Tibial nerve (tissue), 4 donors: ENCODE measurements at places on chromosomes 7 and 10. TPM values are rescaled to one million over a fixed set of nuclear protein-coding genes. Genes with fewer than 3 reads are reported as not detected.

GRCh38 chr10:126889421-126889820 lies 15.8 kb upstream of the DOCK1 start:
- DNase-seq, result no peak
- H3K4me3 ChIP-seq, result no peak overlapping the region
- H3K27ac ChIP-seq, result no peak overlapping the region
- H3K27me3 ChIP-seq, result no peaks in the 10 kb centered on the region
- H3K4me1 ChIP-seq, result no peaks in the 10 kb centered on the region

Gene PPP1R9A
- 26.4 TPM for total RNA-seq

DNA sequence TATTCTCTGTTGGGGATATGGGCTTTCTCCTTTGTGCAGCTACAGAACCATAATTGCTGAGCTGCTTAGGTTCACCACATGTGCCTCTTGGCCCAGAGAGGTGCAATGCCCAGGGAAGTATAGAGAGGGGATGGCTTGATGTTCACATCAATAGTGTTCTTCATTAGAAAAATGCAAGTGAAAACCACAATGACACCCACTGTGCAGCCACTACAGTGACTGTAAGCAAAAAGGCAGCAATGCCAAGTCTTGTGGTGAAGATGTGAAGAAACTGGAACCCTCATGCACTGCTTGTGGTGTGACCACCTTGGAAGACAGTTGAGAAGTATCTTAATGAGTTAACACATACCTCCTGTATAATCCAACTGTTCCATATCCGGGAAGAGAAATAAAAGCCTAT lies 318.9 kb upstream of the ZMIZ1 start:
- H3K4me3 ChIP-seq, result no peak overlapping the region
- H3K27me3 ChIP-seq, result no peaks in the 10 kb centered on the region
- no peak overlapping the region for H3K27ac ChIP-seq
- no peaks in the 10 kb centered on the region for H3K36me3 ChIP-seq
- peaks cover 13% of the 10 kb centered on the region for H3K4me1 ChIP-seq
- DNase-seq, result no peak

Gene DYNC1I1
- 12.0 TPM for total RNA-seq

DNA sequence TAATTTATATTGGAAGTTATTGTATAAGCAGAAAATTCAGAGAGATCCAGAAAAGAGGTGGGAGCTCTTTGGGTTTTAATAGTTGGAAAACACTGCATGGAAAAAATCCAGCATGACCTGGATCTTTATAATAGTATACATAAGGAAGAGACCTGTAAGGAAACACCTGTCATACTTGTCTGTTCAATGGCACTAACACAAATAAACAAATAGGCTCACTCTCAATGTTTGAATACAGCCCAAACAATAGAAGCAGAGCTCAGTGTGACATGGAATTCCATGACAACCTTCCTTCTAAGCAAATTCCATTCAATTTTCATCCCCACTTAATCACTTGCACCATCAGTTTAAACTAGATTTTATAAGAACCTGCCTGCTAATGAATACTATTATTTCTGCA lies 31.7 kb downstream of the CISD1 start:
- no peak overlapping the region for H3K27ac ChIP-seq
- H3K27me3 ChIP-seq, result no peaks in the 10 kb centered on the region
- no peak overlapping the region for H3K4me3 ChIP-seq

DNA sequence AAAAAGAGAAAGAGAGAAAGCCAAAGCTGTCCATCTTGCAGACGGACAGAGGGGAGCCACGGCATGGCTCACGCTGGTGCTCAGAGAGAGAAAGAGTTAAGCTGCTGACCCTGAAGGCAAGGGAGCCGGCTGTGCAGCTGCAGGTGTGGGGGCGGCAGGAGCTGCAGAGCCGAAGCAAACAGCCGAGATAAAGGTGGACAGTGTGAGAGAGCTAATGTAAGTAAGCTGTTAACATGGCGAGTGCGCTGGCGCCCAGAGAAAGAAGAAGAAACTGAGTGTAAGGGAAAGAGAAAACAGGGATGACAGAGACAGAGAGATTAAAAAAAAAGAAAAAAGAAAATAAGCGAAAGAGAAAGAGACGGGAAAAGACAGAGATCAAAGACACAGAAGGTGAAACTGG lies 18.2 kb downstream of the COL17A1 start:
- H3K4me3 ChIP-seq, result no peak overlapping the region
- no peaks in the 10 kb centered on the region for H3K4me1 ChIP-seq
- H3K36me3 ChIP-seq, result no peaks in the 10 kb centered on the region
- no peak overlapping the region for H3K27ac ChIP-seq
- no peaks in the 10 kb centered on the region for H3K27me3 ChIP-seq

GRCh38 chr10:131068760-131069159 lies 242.8 kb downstream of the TCERG1L start:
- H3K27me3 ChIP-seq, result no peaks in the 10 kb centered on the region
- no peaks in the 10 kb centered on the region for H3K4me1 ChIP-seq
- no peak overlapping the region for H3K27ac ChIP-seq
- no peak overlapping the region for H3K4me3 ChIP-seq
- DNase-seq, result no peak
- no peaks in the 10 kb centered on the region for H3K36me3 ChIP-seq

DNA sequence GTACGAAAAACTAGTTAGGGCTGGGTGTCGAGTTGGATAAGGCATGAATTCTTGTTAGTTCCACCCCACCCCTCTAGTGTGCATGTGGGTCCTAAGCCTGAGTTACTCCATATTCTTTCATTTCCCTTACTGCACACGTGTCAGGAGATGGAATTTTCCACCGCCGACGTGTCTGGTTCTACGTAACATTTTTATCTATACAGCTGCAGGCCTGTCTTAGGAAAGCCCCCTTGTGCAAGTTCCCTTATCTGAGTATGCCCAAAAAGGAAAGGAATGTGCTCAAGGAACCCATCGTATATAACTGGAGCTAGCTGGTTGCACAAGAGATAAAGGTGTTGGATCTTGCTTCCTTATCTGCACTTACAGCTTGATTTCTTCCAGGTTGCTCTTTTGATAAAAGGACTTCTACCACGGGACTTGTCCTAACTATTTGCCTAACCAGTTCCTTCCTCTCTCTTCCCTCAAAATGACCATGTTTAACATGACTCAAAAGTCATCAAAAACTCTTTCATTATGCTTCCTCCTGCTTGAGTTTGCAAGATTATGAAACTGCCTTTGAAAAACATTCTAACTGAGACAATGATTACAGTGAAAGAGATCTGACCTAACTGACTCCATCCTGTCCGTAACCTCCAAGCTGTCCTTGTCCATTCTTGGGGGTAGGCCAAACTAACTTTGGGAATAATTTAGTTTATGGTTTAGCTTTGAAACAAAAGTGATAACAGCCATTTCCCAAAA lies 181.4 kb downstream of the AKR1D1 start:
- H3K27me3 ChIP-seq, result no peaks in the 10 kb centered on the region
- H3K4me3 ChIP-seq, result no peak overlapping the region
- no peaks in the 10 kb centered on the region for H3K36me3 ChIP-seq
- H3K27ac ChIP-seq, result no peak overlapping the region
- DNase-seq, result no peak
- H3K4me1 ChIP-seq, result no peaks in the 10 kb centered on the region

GRCh38 chr7:121803039-121803438 lies 69.9 kb upstream of the PTPRZ1 start:
- no peaks in the 10 kb centered on the region for H3K36me3 ChIP-seq
- no peak overlapping the region for H3K4me3 ChIP-seq
- no peak overlapping the region for H3K27ac ChIP-seq

DNA sequence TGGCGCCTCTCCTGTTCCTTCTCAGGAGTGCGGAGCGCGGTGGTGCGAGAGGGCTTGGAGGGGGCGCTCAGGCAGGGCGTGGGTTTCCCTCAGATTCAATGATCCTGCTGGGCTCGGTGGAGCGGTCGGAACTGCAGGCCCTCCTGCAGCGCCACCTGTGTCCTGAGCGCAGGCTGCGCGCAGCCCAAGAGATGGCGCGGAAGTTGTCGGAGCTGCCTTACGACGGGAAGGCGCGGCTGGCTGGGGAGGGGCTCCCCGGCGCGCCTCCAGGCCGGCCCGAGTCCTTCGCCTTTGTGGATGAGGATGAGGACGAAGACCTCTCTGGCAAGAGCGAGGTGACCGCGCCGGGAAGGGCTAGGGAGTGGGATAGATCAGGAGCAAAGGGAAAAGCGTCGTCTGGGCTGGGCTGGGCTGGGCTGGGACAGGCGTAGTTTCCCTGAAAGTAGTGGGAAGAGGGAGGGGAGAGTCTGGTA lies 17.0 kb downstream of the FAM131B start:
- no peaks in the 10 kb centered on the region for H3K27me3 ChIP-seq
- no peak overlapping the region for H3K27ac ChIP-seq
- no peak overlapping the region for H3K4me3 ChIP-seq
- H3K4me1 ChIP-seq, result peaks cover 6% of the 10 kb centered on the region
- H3K36me3 ChIP-seq, result no peaks in the 10 kb centered on the region

Gene NPC1L1
- total RNA-seq, result 0.30 TPM

DNA sequence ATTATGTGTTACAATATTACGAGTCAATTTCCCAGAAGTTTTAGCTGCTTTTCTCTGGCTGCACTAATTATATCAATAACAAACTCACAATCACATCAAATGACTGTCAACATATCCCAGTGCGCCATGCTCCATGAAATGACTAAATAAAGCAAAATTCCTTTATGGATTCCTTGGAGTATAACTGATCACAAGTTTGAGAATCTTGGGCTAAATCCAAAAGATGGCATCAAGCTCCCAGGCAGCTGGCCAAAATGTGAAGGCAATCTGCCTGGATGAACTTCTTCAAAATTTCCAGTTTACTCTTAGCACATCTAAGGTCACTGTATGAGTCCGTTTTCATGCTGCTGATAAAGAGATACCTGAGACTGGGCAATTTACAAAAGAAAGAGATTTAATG lies 210.8 kb downstream of the CCSER2 start:
- no peaks in the 10 kb centered on the region for H3K27me3 ChIP-seq
- H3K36me3 ChIP-seq, result no peaks in the 10 kb centered on the region
- no peak for DNase-seq
- H3K4me1 ChIP-seq, result no peaks in the 10 kb centered on the region

- no peak overlapping the region for H3K4me3 ChIP-seq
- H3K36me3 ChIP-seq, result no peaks in the 10 kb centered on the region
- H3K27ac ChIP-seq, result no peak overlapping the region
- no peaks in the 10 kb centered on the region for H3K27me3 ChIP-seq
- peaks cover 29% of the 10 kb centered on the region for H3K4me1 ChIP-seq
Measured at GRCh38 chr7:128450913-128451312, 4.8 kb upstream of the HILPDA start.

Gene GPR37
- total RNA-seq, result not detected

DNA sequence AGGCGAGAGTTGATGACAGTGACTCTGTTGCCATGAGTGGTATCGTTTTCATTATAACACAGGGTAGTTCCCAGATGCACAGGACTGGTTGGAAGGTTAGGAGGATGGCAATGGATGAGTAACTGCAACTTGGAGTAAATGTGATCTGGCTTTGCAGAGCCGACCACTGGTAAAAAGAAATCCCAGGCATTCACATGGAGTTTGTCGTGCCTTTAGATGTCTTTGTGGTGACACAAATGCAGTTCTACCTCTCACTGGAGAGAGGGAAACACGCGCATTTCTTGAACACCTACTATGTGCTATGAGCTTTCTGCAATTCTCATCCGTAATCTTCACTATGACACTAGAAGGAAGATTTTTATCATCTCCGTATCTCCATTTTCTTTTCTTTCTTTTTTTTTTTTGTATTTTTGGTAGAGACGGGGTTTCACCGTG lies 1.7 kb upstream of the MNX1 start:
- no peak overlapping the region for H3K27ac ChIP-seq
- H3K36me3 ChIP-seq, result no peaks in the 10 kb centered on the region
- H3K4me1 ChIP-seq, result peaks cover 26% of the 10 kb centered on the region
- H3K27me3 ChIP-seq, result no peaks in the 10 kb centered on the region
- H3K4me3 ChIP-seq, result no peak overlapping the region

DNA sequence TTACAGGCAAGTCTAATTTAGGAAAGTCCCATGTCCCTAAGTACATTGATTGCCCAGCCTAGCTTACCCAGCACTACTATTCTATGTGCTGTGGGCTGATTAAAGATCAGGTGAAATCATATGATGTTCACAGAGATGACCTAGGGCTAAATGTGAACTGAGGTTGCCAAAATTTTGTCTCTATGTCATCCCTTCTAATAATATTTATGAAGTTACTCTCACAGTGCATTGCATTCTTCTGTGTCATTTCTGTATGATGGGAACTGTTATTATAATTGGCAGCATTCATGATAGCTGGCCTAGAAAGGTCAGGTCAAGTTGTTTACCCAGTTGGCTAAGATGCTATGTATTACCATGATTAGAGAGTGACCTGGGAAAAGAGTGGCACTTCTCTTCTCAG lies 2.8 kb upstream of the PDK4 start:
- peak overlapping the region; percentile 97 for H3K27ac ChIP-seq
- H3K27me3 ChIP-seq, result no peaks in the 10 kb centered on the region
- H3K36me3 ChIP-seq, result peaks cover 5% of the 10 kb centered on the region
- H3K4me1 ChIP-seq, result peaks cover 27% of the 10 kb centered on the region
- no peak for DNase-seq

Gene MYH16
- not detected for total RNA-seq

Gene SKIDA1
- total RNA-seq, result 2.0 TPM

DNA sequence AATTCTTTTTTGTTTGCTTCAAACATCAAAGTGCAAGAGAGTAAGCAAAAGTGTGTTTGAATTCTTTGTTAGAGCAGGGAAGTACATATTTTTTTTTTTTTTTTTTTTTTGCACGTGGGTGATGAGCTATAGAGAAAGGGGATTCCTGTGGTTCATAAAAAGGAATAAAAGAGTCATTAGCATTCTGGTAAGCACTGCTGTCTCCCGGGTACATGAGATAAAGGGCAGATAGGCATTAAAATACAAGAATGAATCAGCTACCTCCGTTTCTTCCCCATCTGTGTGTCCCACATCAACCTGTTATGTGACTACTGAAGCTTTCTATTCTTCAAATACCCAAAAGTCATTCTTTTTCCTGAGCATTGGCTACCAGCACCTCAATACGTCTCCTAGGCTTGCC lies 102.4 kb upstream of the SEMA3D start:
- no peaks in the 10 kb centered on the region for H3K4me1 ChIP-seq
- H3K4me3 ChIP-seq, result no peak overlapping the region
- no peak overlapping the region for H3K27ac ChIP-seq
- H3K36me3 ChIP-seq, result no peaks in the 10 kb centered on the region
- H3K27me3 ChIP-seq, result no peaks in the 10 kb centered on the region

DNA sequence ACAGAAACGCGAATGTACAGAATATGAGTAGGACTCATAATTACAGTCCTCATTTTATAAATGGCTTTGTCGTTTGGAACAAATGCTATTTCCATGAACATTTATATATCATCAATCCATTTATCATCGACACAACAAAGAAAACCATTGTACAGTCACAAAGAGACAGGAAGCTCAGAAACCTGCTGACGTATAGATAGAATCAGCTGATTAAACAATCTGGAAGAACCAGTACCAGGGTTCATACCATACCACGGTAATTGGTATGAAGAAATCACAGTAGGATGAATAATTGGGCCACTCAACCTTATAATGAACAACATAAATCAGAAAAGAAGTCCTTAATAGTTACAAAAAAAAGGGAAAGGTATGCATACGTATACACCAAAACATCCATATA lies 295.0 kb downstream of the PARD3 start:
- H3K36me3 ChIP-seq, result no peaks in the 10 kb centered on the region
- no peak overlapping the region for H3K4me3 ChIP-seq
- DNase-seq, result no peak
- H3K27me3 ChIP-seq, result no peaks in the 10 kb centered on the region
- H3K27ac ChIP-seq, result no peak overlapping the region

Gene H2BK1
- not detected for total RNA-seq
